Right lung (tissue), 10 donors: ENCODE measurements at places on chromosomes 3 and 15. TPM values are rescaled to one million over a fixed set of nuclear protein-coding genes. Genes with fewer than 3 reads are reported as not detected.

DNA sequence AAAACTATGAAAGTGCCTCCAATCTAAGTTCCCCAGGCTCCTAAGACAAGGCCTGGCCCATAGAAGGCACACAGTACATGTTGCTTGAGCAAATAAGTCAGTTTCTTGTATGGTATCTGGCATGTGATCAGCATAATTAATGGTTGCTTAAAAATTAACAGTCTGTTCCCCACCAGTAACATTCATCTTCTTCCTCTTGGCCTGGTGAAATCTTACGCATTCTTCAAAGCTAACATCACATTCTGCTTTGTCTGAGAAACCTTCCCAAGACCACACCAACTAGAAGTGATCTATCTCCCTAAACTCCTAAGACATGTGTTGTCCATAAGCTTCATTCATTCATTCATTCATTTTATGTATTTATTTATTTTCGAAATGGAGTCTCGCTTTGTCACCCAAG is 48.1 kb downstream of the LIPC start:
- no peak for DNase-seq

- DNase-seq, result no peak
These were observed 112.3 kb downstream of the BDH1 start for GRCh38 chr3:197443506-197443905.

- DNase-seq, result no peak
These were observed 52.6 kb downstream of the HMG20A start for GRCh38 chr15:77473328-77473727.

PEAK1 gene
- polyA plus RNA-seq, result 51.0 TPM

LRTM1 gene
- 0.13 TPM for polyA plus RNA-seq

PLA2G4D gene
- 0.16 TPM for polyA plus RNA-seq
